ENCODE measurements at places on chromosomes 16 and 17.
A peak's percentile ranks its signal among the peaks of the same experiment; 100 is the strongest.

DNA sequence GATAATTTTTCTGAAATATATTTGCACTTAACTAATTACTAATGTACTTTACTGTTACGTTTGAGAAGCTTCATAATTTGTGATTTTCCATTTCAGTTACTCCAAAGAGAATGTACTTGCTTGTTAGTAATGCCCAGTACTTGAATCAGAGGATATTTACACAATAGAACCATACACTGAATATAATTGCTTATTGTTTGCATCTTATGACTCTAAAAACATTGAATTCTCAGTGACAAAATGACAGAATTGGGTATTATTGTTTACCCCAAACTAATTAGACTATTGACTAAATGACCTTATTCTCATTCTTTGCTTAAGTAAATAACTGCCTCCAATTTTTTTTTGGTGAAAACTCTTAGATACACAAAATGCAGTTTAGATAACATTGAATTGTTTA, 8.9 kb downstream of the CCP110 start:
- DNase-seq, result no peak

- DNase-seq, result no peak
Measured at GRCh38 chr17:41655611-41656111, 31.3 kb upstream of the KRT17 start.

GRCh38 chr16:83211711-83212110, 584.9 kb downstream of the CDH13 start:
- DNase-seq, result no peak

- DNase-seq, result no peak
Measured at GRCh38 chr16:47847220-47847970, 308.4 kb downstream of the ABCC12 start.

- DNase-seq, result no peak
Measured at GRCh38 chr17:74768069-74768762, 7.9 kb downstream of the NAT9 start.

DNA sequence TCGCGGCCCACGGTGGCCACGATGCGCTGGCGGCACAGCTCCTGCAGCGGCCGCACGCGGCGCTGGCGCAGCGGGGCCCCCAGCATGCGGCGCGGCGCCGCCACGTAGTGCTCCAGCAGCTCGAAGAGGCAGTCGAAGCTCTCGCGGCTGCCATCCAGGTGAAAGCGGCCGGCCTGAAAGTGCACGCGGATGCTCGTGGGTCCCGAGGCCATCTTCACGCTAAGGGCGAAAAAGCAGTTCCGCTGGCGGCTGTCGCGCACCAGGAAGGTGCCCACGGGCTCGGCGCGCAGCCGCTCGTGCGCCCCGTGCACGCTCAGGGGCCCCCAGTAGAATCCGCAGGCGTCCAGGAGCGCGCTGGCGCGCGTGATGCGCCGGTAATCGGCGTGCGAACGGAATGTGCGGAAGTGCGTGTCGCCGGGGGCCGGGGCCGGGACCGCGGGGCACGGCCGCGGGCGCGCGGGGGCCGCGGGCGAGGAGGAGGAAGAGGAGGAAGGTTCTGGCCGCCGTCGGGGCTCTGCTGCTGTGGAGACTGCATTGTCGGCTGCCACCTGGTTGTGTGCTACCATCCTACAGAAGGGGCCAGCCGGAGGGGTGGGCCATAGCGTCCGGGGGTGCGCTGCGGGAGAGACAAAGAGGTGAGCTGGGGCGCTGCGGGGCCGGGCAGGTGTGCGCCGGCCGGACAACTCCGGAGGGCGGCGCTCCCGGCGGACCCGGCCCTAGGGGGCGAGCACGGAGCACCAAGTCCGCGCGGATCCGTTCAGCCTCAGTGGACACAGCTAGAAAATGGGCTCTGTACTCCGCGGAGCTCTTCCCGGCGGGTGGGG, 879 bp downstream of the SOCS1 start:
- peak; percentile 65 for DNase-seq

Data from CD4-positive, alpha-beta T cell treated with Interleukin-12 subunit alpha and Interleukin-12 subunit beta, for 1 hour (primary cell).